AG10803 (cell line): ENCODE measurements at places on chromosomes 1 and 21.
A peak's percentile ranks its signal among the peaks of the same experiment; 100 is the strongest.

DNA sequence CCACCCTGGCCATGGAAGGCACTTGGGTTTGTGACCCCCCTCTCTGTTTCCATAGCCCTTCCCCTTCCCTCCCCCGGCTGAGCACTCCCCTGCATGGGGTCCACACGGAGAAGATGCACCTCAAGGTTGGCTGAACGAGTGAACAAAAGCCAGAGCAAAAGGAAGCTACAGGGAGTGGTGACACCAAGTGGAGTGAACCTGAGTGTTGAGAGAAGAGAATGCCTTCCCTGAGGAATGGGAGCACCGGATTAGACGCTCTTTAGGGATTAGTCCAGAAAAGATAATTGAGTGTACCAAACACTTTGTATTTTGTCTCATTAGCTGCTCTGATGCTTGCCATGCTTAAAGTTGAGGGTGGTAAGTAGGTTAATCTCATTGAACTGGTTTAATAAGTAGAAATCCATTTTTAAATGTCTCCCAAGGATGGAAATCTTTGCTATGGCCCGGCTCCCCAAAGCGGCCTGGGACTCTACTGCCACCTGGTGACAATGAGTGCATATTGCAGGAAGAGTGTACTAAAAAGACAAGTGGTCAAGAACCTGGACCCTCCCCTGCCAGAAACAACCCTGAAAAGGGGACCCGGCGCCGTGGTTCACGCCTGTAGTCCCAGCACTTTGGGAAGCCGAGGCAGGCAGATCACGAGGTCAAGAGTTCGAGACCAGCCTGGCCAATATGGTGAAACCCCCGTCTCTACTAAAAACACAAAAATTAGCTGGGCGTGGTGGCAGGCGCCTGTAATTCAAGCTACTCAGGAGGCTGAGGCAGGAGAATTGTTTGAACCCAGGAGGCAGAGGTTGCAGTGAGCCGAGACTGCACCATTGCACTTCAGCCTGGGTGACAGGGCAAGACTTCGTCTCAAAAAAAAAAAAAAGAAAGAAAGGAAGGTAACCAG lies 150.6 kb upstream of the ZC3H12A start:
- DNase-seq, result no peak

GRCh38 chr1:174995916-174996315 lies 3.8 kb upstream of the CACYBP start:
- DNase-seq, result peak; percentile 52

DNA sequence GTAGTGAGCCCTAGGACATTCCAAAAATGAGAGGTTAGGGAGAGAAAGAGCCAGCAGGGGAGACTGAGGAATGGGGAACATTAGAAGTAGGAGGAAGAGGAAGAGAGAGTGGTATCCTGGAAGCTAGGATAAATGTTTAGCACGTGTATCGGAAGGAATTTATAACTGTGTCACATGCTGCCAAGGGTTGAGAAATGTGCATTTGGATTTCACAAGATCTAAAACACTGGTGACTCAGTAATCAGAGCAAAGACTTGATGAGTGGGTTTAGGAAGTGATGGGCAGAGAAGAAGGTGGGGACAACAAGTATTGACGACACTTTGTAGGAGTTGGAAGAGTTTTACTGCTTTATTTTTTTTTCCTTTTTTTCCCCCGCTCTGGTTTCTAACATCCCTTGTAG lies 193.9 kb downstream of the FMN2 start:
- DNase-seq, result peak; percentile 96

DNA sequence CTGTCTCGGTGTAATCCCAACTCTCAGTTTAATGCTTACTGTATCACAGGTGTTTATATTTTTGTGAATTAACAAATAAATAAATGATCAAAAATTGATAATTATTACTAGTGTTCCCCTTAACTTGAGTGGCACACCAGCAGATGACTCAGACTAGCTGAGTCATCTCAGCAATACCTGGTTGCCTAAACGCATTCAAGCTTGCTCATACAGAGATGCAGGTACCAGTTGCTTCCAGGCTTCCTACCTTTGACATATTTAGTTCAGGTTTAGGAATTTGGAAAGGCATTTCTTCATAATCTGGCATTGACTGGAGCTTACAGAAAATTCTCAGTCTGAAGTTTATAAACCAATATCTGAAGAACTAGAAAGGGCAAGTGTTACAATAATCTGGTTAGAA lies 78.9 kb upstream of the LMO4 start:
- DNase-seq, result no peak

DNA sequence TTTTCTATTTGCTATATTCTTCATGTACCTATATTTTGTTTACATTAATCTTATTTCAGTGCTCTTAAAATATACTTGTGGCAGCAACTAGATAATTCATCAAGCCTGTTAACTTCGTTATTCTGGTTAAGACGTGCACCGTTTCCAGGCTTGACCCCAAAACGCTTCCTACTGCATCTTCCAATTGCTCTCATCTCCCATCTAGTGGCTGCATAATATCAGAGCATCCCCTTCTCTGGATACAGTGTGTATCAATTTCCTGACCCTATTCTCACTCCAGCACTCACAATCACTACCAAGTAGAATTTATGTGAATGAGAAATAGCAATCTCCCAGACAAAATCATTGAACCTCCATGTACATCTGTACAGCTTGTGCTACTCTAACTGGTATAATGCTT lies 1280.3 kb upstream of the B3GALT2 start:
- DNase-seq, result no peak

- DNase-seq, result no peak
These were observed 6.3 kb downstream of the KIF21B start for GRCh38 chr1:201016943-201017827.

DNA sequence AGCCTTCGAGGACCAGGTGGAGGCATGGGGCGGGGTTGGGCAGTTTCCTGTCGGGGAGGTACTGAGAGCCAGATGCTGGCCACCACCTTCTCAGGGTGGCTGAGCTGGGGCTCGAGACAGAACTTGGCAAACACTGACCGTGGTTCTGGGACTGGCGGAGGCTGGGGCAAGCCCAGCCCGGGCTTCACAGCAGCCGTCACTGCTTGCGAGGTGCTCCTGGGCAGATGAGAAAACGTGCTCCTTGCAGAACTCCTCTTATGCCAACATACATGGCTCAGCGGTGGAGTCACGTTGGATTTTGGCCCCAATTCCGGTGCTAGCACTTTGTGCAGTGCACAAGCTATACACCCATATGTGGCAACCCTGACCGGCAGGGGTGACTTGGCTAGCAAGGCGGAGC lies 69.2 kb downstream of the RUNX3 start:
- no peak for DNase-seq

GRCh38 chr1:158819461-158820443 lies 11.4 kb upstream of the MNDA start:
- no peak for DNase-seq

DNA sequence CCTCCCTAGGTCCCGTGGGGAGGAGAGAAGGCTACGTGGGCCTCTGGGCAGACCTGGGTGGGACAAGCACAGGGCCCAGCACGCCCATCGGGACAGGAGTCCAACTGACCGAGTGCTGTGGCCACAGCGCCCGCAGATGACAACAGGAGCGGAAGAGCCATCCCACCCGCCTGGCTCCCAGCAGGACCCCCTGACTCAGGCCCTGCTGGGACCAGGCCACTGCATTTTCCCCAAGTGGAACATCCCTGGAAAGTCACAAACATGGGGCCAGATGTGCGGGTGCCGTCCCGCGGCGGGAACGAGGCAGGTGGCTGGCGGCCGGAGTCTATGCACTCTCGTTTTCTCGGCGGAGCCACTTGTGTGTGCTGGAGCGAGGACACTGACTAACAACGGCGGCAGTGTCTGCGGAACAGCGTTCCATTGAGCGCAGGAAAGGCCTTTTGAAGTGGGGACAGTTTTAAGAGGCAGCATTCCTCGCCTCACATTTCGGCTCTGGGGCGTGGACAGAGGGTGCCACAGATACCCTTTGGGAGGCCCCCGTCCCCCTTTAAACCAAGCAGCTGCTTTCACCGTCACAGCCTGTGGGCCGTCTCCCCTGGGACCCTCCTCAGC lies 93.7 kb upstream of the ARHGEF16 start:
- DNase-seq, result no peak

- peak; percentile 74 for DNase-seq
These were observed 26.2 kb upstream of the SCMH1 start for GRCh38 chr1:41268154-41268770.

DNA sequence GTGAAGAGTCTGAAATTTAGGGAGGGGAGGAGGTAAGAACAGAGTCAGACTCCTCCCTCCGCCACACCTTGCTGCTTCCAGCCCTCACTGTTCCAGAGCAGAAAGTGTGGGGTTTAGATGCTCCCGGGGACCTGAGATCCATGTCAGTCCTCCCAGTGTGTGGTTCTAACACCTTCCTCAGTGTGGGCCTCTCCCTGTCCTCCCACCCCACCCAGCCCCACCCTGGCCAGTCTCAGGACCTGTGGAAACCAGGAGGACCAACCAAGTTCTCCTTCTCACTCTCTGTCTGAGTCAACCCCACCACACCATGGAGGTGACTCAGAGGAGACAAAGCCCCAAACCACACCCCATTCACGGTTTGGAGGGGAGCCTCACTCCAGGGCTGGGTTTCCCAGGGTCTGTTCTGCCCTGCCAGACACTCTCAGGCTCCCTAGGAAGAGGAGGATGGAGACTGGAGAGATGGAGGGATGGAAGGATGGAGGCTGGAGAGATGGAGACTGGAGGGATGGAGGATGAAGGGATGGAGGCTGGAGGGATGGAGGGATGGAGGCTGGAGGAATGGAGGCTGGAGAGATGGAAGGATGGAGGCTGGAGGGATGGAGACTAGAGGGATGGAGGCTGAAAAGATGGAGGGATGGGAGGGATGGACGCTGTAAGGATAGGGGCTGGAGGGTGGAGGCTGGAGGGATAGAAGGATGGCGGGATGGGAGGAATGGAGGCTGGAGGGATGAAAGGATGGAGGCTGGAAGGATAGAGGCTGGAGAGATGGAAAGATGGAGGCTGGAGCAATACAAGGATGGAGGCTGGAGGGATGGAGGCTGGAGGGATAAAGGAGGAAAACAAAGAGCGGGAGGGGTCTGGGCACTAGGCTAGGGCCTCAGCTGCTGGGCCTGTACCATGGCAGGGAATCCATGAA lies 100.9 kb upstream of the RUNX3 start:
- DNase-seq, result no peak

- DNase-seq, result peak; percentile 89
These were observed 101.5 kb upstream of the SLFNL1 start for GRCh38 chr1:41122851-41123518.

GRCh38 chr1:184212649-184213314 lies 161.3 kb downstream of the TSEN15 start:
- peak; percentile 93 for DNase-seq

GRCh38 chr1:227518876-227519275 lies 44.5 kb upstream of the ZNF678 start:
- DNase-seq, result no peak

GRCh38 chr1:245003246-245003645 lies 138.9 kb upstream of the HNRNPU start:
- DNase-seq, result no peak

- no peak for DNase-seq
These were observed 16.6 kb upstream of the ATP2B4 start for GRCh38 chr1:203609979-203610493.

- no peak for DNase-seq
These were observed 44.0 kb downstream of the MORN1 start for GRCh38 chr1:2347409-2347785.

DNA sequence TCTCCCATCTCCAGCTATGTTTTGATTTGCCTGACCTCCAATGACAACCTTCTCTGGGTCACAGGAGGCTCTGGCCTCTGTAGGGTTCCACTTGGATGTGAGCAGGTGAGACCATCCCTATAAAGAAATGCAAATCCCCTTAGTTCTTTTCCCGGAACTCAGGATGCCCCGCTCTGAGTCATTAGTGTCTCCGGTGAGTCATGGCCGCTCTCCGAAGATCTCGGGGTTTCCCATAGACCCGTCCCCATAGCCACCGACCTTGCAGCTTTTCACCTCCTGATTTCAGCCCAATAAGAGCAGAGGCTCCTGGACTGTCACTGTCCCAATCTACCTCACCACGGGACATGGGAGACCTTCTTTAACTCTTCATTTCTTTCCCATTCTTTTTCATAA lies 98.2 kb downstream of the PGBD5 start:
- no peak for DNase-seq

DNA sequence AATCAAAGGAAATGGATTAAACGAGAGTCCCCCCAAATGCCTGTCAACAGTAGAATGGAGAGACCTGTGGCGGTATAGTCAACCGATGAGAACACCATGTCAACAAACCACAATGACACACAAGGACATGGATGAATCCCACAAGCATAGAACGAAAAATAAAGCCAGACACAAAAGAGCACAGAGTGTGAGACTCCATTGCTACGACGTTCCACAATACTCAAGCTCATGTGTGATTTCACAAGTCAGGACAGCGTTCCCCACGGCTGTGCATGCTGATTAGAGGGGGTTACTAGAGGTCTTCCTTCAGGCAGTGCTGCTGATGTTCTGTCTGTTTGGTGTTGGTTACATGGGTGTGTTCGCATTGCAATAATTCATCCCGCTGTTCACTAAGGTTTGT lies 5.8 kb upstream of the PLA2G2D start:
- no peak for DNase-seq

GRCh38 chr1:47013293-47013692 lies 10.2 kb upstream of the CYP4X1 start:
- no peak for DNase-seq

DNA sequence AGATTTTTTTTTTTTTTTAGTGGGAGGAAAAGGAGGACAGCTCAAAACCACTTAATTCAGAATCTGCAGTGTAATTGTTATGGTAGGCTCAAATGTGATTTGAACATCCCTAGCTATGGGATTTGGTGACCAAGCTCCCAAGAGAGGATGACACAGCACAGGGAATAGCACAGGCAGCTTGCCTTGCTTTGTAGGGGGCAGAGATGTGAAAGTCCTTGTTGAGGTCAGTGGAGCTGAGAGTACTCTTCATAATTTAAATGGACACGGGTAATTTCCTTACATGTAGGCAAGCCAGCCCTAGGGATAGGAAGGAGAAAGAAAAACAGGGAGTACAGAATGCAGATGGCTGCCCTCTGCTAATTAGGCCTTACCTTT lies 3.2 kb upstream of the UCK2 start:
- DNase-seq, result no peak

DNA sequence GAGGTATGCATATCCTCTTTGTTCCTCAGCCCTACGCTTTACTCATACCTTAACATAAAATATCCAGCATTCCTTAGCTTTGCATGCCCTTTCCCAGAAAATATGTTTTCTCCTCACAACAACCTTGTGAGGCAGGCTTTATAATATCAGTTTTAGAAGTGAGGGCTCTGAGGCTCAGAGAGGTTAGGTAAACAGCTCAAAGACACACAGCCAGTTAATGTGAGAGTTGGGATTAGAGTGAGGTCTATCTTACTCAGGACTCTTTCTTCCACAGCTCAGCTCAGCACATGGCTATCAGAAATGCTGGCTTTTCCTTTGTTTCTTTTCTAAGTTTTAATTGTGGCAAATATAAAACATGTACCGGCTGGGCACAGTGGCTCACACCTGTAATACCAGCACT lies 27.9 kb downstream of the CSF1 start:
- no peak for DNase-seq

- peak; percentile 98 for DNase-seq
These were observed 300.0 kb upstream of the VAMP3 start for GRCh38 chr1:7470904-7471638.

- no peak for DNase-seq
These were observed 12.5 kb upstream of the PIGC start for GRCh38 chr1:172456344-172456769.
